ENCODE measurements at places on chromosomes 2 and 18.

DNA sequence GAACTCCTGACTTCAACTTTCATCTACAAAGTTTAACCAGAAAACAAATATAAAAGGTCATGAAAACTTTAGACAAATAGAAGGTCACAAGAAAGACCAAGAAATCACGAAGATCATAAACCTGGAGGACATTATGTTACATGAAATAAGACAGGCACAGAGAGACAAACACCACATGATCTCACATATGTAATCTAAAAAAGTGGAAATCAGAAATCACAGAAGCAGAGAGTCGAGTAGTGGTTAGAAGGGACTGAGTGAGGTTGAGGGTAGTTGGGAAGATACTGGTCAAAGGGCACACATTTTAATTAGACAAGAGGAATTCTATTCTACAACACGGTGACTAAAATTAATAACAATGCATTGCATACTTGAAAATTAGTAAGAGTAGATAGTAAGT lies 1.4 kb downstream of the GCFC2 start:
- DNase-seq: no peak

DNA sequence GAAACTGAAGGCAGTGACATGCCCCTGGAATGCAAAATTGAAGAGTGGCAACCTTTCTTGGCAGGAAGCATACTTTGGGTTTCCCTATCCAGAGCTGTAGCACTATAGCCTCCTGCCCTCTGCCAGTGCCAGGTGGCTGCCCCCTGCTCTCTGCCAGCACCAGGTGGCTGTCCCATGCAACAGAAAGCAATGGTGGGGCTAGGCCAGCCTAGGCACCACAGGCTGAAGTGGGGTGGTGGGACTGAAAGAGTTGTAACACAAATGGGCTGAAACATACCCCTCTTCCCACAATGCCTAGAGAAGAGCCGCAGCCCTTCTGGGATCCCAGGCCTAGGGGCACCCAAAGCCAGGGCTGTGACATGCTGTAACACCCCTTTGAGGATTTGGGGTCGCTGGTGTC lies 1739.3 kb upstream of the LRRTM1 start:
- no peak for DNase-seq

DNA sequence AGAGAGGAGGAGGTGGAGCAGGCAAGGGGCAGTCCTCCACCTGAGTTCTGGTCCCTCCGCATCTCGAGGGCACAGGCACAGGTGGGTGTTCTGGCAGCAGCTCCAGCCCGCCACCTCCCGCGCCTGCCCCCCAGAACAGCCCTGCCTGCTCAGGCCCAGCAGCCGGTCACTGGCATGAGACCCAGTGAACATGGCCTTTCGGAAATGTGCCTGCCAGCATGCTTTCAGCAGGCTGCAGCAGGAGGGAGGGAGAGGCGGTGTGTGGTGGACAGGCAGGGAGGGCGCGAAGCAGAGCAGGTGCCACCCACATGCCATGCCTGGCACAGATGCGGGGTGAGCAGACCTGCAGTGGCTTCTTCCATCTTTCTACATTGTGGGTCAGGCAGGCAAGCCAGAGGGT lies 3.4 kb upstream of the OR6B3 start:
- DNase-seq: no peak

GRCh38 chr2:176364273-176364977 lies 95.2 kb downstream of the MTX2 start:
- no peak for DNase-seq

All from NCI-H1092 (cell line).